CD4-positive, alpha-beta T cell treated with Interleukin-15 for 4 hours (primary cell): ENCODE measurements at places on chromosomes 6 and 20.

DNA sequence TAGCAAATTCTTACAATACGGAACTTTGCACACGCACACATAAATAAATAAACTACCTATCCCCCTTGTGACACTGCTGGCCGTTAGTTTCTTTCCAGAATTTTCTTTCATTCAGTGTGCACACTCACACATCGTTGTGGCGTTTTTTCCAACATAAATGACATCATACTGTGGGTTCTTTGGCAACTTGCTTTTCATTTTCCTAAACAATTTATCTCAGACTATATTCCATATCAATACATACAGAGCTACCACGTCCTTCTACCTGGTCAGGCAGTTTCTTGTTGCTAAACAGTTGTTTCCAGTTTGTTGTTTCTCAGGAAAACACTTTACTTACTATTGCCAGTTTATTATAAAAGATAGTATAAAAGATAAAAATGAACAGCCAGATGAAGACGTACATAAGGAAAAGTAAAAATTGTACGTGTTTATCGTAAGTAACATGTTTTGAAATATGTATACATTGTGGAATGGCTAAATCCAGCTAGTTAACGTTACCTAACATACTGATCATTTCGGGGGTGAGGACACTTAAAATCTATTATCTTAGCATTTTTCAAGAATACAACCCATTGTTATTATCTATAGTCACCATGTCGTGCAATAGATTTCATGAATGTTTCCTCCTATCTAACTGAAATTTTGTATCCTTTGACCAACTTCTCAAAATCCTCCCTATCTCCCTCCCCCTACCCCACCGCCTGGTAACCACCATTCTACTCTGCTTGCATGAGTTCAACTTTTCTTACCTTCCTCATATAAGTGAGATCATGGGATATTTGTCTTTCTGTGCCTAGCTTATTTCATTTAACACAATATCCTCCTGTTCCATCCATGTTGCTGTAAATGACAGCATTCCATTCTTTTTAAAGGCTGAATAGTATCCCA lies 1.2 kb upstream of the TP53RK start:
- DNase-seq = no peak

DNA sequence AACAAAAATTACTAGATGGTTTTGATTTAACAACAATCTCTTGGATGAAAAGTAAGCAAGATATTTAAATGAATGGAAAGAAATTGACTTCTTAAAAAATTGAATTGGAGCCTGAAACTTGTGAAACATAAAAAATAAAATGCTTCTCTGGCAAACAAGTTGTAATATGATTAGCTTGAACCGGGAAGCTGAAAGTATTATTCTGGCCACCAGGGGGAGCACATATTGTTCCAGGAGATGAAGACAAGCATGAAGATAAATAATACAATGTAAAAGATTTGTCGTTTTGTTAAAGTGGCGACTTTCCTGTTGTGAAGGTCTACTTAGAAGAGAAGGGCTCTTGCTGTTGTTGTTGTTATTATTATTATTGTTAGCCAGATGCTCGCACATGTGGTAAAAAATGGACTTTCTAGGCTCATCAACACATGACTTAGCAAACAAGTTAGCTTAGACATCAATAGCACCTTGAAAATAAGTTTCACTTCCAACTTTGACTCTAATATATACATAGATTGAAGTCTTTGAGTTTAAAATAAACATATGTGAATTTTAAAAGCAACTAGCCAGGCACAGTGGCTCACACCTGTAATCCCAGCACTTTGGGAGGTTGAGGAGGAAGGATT lies 14.2 kb downstream of the PAX1 start:
- DNase-seq = peak; percentile 33

DNA sequence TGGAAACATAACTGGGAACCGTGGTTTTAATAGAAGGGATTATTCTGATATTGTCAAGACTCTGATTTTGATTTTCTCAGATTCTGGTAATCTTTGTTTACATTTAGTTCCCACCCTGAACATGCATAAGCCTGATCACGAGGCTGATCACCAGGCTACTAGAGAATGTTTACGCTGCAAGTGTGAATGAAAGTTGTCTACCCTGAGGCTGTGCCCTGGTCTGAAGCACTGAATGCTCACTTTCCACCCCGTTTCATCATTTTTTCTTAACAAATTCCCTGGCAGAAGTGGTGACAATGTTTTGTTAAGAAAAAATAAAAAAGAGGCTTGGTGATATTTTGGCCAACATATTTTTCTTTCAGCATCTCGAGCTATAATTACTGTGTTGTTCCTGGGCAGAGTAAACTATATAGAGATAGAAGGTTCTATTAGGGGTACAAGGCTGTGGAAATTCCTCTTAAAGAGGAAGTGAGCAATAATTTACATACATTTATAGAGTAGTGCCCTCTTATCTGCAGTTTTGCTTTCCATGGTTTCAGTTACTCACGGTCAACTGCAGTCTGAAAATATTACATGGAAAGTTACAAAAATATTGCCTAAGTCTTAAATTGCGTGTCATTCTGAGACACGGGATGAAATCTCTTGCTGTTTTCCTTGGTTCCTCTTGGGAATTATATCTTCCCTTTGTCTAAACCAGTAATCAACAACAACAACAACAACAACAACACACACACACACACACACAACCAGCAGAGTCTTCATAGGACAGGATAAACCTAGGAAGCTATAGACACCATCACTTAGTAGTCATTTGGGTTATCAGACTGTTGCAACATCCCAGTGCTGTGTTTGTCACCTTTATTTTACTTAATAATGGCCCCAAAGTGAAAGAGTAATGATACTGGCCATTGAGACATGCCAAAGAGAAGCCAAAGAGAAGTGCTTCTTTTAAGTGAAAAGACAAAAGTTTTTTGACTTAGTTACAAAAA lies 566.6 kb upstream of the CITED2 start:
- DNase-seq = no peak

DNA sequence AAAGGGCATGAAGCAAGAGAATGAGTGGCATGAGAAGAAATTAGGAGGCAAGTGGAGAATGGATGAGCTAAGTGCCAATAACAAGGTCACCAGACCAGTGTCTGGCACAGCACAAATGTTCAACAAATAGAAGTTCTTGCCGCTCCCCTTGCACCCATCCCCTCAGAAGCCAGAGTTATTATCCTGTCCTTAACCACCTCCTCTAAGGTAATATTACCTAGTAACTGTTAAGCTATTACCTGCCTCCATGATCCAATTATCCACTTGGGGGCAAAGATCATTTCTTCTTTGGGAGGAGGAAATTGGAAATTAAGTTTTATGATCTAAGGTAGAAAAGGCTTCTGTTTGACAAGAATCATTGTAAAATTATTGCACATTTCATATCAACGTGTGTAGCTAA lies 133.8 kb downstream of the FOXA2 start:
- no peak for DNase-seq

DNA sequence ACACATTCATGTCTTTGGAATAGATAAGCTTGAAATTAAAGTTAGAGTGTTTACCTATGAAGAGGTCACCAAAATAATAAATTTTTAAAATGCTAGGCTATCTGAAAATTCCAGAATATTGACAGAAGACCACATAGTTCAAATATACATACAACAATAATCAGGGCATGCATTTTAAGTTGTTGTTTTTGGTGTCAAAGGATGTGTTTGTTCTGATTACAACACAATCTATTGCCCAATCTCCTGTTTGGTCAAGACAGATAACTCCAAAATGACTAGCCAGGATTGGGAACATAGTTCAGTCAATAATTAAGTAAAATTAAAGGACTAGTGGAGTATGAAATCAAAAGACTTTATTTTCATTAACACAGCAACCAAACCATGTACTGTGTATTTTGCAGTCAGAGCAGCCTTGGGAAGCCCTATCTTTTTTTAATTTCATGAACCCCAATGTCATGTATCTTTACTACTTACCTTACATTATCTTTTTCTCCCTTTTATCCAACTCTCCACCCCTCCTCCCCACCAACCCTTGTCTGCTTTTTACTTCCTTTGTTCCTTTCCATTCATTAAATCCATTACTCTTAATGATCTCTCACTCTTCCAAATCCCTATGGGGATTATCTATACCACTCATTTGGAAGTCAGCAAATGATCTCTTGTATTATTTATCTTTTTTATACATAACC lies 111.2 kb downstream of the CDK19 start:
- no peak for DNase-seq

DNA sequence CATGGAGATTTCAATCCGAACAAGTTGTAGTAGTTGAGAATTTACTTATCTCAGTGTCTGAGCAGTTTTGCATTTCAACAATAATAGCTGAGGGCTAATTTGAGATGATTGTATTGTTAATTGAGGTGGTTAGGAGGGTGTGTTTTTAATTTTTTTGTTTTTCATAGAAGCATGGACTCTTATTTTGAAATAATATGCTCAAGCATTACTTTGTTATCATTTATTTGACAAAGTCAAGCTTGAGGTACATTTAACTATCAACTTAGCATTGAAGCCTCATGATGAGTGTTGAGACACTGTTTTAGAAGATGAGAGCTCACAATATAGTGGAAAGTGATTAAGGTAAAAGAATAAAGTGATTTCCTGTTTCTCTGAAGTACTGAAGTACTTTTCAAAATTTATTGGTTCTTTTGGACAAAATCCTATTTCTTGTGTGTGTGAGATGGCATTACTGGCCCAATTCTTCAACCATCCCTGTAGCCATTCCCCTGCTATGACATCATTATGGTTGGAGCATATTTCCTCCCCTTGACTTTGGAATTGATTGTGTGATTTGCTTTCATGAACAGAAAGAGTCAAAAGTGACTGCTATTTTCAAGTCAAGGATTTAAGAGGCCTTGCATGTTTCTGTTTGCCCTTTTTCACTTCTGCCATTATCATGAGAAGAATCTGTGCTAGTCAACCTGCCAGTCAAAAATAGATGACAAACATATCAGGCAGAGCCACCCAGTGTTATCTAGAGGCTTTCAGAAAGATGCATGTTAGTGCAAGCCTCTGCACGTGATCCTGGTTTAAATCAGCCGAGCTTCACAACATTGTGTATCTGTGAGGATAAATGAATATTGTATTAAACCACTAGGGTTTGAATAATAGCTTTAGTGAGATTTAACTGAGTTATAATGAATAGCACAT lies 1112.3 kb upstream of the CITED2 start:
- DNase-seq = no peak

DNA sequence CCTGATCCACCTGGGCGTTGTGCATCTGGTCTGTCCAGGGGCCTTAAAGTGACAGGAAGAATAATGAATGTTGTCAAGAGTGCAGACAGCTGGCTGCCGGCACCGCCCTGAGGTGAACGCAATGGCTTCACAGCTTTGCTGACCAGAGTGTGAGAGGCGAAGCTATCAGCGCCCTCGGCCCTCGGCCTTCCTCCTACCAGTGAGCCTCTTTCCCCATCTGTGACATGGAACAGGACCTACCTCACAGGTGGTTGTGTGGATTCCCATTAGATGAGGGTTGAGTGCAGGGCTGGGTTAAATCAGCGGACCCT lies 54.8 kb downstream of the CTCFL start:
- no peak for DNase-seq

GRCh38 chr6:92541448-92542060 lies 877.8 kb downstream of the EPHA7 start:
- no peak for DNase-seq

- DNase-seq = no peak
These were observed 88.3 kb downstream of the SH3BGRL2 start for GRCh38 chr6:79719248-79719960.

DNA sequence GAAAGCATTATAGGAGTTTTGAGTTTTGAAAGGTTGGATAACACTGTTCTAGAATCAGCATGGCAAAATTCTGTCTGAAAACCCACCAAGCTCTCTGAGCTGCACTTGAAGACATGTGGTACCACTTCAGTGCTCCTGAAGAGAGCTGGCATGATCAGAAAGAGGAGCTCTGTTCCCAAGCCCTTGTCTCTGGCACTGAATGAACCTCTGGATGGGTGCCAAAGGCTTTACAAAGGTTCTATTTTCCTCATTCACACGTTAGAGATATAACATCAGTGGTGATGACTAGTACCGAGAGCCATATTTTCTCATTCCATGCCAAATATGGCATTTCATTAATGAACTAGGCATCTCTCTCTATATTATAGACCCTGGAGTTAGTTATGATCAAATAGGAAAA lies 301.8 kb upstream of the ID4 start:
- DNase-seq = no peak

DNA sequence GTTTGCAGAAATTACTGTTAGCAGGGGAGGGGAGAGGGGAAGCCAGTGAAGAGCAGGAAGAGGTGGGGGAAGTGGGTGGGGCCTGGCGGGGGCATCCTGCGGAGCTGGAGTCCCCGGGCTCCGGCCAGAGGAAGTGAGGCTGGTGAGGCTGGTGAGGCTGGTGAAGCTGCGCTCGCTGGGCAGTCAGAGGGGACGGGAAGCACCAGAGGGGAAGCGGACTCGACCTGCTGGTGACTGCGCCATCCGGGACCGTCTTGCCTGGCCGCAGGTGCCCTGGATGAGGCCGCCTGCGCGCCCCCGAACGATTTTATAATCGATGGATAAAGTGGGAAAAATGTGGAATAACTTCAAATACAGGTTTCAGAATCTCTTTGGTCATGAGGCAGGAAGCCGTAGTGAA lies 635.3 kb upstream of the MARCKS start:
- no peak for DNase-seq
